ENCODE measurements at places on chromosomes 5 and 9. TPM values are rescaled to one million over a fixed set of nuclear protein-coding genes. Genes with fewer than 3 reads are reported as not detected.

DNA sequence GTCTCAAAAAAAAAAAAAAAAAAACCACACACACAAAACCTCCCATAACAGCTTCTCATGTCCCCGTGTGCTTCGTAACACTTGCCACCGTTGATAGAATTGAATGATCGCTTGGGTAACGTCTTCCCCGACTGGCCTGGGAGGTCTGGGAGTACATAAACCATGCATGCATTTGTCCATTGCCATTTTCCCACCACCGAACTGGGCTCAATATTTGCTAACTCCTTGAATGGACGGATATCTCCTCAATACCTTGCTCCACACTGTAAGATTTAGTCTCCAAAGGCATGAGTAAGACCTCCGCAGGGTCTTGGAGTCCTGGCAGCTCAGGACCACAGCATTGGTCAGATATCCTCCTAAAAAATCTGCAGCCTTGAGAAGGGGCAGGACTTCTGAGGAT, 3.2 kb upstream of the P4HA2 start:
- ATAC-seq, result no peak

Gene LIX1
- total RNA-seq, result 2.8 TPM

GRCh38 chr5:6317116-6317798, 61.1 kb downstream of the MED10 start:
- ATAC-seq, result peak; percentile 91

DNA sequence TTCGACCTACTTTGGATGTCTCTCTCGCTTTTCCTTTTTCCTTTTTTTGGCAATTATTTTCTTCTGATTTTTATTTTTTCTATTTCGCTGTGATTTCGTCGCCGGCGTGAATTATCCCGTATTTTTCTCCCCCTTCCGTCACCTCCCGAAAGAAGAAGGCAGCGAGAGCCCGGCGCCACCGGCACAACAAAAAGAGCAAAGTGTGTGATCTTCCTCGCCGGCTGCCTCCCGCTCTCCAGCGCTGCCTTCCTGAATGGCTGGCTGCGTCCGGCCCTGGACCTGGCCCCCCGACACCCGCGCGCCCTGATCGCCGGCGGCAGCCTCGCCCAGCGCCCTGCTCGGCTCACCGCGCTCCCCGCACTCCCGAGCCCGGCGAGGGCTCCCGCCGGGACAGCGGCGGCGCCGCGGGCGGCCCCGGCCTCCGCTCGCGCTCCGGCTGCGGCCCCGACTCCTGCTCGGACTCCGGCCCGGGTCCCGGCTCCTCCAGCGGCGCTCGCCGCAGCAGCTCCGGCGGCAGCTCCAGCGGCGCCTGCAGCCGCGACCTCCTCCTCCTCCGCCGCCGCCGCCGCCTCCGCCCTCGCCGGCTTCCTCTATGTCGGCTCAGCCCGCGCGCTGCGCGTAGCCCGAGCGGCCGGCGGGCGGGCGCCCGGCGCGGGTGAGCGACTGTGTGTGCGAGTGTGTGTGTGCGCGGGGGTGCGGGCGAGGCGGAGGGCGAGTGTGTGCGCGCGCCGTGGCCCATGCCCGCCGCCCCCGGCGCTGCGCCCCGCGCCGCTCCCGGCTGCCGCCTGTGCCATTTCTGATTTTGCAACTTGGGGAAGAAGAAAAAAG, 960 bp downstream of the NR2F1 start:
- ATAC-seq, result peak; percentile 7

All from motor neuron (in vitro differentiated cells).